ENCODE measurements at places on chromosomes 3 and 15. TPM values are rescaled to one million over a fixed set of nuclear protein-coding genes. Genes with fewer than 3 reads are reported as not detected.

- no peaks in the 10 kb centered on the region for H3K27me3 ChIP-seq
- H3K27ac ChIP-seq, result no peak overlapping the region
- H3K4me1 ChIP-seq, result no peaks in the 10 kb centered on the region
- DNase-seq, result no peak
- no peak overlapping the region for H3K4me3 ChIP-seq
- H3K36me3 ChIP-seq, result no peaks in the 10 kb centered on the region
Measured at GRCh38 chr3:97177242-97177641, 362.8 kb downstream of the EPHA6 start.

DNA sequence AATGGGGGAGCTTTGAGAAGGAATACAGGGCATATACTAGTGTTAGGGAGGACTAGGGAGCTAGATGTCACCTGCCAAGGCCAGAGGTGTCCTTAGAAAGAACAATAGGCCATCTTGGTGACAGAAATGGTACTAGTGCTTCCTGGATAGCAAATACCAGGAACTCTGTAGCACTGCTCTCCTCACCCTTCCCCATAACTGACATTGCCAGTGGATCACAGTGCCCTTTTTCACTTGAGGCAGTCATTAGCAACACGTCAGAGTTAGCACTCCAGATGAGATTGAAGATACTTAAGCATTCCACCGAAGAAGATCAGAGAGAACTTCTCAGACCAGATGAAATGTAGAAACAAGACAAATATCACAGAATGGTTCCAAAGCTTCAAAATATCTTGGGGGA lies 103.1 kb upstream of the PDZRN3 start:
- H3K36me3 ChIP-seq, result no peaks in the 10 kb centered on the region
- H3K27ac ChIP-seq, result peak overlapping the region; percentile 4
- H3K4me3 ChIP-seq, result no peak overlapping the region
- no peak for DNase-seq
- H3K27me3 ChIP-seq, result no peaks in the 10 kb centered on the region

KBTBD8 gene
- total RNA-seq, result 3.2 TPM

SLC6A6 gene
- total RNA-seq, result 4.7 TPM

- no peaks in the 10 kb centered on the region for H3K4me1 ChIP-seq
- H3K36me3 ChIP-seq, result no peaks in the 10 kb centered on the region
- no peak for DNase-seq
- H3K27me3 ChIP-seq, result peaks cover 66% of the 10 kb centered on the region
- H3K27ac ChIP-seq, result no peak overlapping the region
Measured at GRCh38 chr15:78625606-78626280, 4.9 kb upstream of the CHRNA3 start.

DNA sequence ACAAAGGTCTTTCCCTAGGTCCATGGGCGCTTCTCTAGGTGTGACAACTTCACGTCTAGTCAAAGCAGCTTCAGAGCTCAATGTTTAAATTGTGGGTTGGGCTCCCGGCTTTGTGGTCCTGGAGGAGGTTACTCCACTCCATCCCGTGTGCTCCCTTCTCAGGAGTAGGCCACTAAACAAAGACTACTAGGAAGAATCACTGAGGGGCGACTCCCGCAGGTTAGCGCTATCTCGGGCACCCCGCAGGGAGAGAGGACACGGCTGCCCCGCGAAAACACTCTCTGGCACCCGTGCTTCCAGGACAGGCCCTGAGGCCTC lies 500 bp downstream of the PARP6 start:
- no peaks in the 10 kb centered on the region for H3K27me3 ChIP-seq
- DNase-seq, result no peak
- peaks cover 21% of the 10 kb centered on the region for H3K36me3 ChIP-seq
- H3K4me3 ChIP-seq, result peak overlapping the region; percentile 92

DNA sequence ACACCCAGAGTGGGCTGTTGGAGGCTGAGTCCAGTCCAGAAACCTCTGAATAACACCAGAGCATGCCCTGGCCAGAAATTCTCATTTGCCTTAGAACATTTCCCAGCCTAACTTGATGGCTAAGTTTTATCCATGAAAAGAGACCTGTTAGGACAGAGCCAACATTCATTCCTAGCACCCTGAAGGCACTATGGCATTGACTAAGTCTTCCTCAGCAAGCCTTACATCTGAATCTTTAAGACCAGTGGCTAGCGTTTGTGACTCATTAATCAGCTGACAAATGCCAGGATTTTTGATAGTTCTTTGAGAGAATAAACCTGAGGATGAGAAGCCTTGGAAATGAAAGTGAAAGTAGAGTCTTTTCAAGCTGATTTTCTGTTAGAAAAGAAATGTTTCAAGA lies 1087.1 kb upstream of the ALCAM start:
- no peak overlapping the region for H3K4me3 ChIP-seq
- H3K36me3 ChIP-seq, result no peaks in the 10 kb centered on the region
- H3K27ac ChIP-seq, result no peak overlapping the region
- H3K4me1 ChIP-seq, result no peaks in the 10 kb centered on the region
- DNase-seq, result no peak

- DNase-seq, result peak; percentile 71
- peaks cover 15% of the 10 kb centered on the region for H3K27me3 ChIP-seq
- peaks cover 26% of the 10 kb centered on the region for H3K4me1 ChIP-seq
- H3K4me3 ChIP-seq, result no peak overlapping the region
- no peak overlapping the region for H3K27ac ChIP-seq
Measured at GRCh38 chr15:40354408-40355171, 3.4 kb upstream of the DISP2 start.

CPNE9 gene
- 0.09 TPM for total RNA-seq

- DNase-seq, result no peak
- H3K36me3 ChIP-seq, result no peaks in the 10 kb centered on the region
- H3K4me3 ChIP-seq, result no peak overlapping the region
- no peaks in the 10 kb centered on the region for H3K4me1 ChIP-seq
- no peaks in the 10 kb centered on the region for H3K27me3 ChIP-seq
Measured at GRCh38 chr3:76930712-76931111, 109.2 kb upstream of the ROBO2 start.

XCR1 gene
- 0.18 TPM for total RNA-seq

- no peak for DNase-seq
- no peaks in the 10 kb centered on the region for H3K36me3 ChIP-seq
- H3K27me3 ChIP-seq, result peaks cover 2% of the 10 kb centered on the region
- no peak overlapping the region for H3K27ac ChIP-seq
Measured at GRCh38 chr15:59828263-59828662, 139.1 kb upstream of the BNIP2 start.

- H3K27me3 ChIP-seq, result no peaks in the 10 kb centered on the region
- no peak overlapping the region for H3K27ac ChIP-seq
- H3K36me3 ChIP-seq, result no peaks in the 10 kb centered on the region
- H3K4me1 ChIP-seq, result peaks cover 24% of the 10 kb centered on the region
Measured at GRCh38 chr3:160811237-160811548, 55.2 kb downstream of the PPM1L start.

DNA sequence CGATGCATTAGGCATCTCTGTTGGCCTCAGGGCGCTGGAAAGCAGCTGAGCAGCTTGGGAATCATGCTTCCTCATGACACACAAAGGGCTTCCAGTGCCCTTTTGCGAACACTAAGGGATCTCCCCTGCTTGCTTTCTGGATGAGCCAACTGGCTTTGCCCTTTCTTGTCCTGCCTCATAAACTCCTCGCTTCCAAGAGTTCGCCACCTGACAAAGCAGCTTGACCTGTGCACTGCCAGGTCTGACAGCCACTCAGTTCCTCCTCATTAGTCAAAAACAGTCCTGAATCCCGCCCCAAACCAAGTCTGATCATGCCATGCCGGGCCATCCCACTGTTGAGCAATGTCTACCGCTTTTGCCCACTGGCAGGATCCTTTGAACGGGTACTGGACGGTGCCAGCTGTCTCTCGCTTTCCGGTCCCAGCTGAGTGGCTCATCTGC lies 265.4 kb upstream of the LYSMD4 start:
- no peaks in the 10 kb centered on the region for H3K36me3 ChIP-seq
- DNase-seq, result no peak
- H3K27ac ChIP-seq, result no peak overlapping the region

GRCh38 chr3:107781253-107781652 lies 258.5 kb downstream of the BBX start:
- no peak for DNase-seq
- H3K27ac ChIP-seq, result no peak overlapping the region
- no peaks in the 10 kb centered on the region for H3K4me1 ChIP-seq
- no peaks in the 10 kb centered on the region for H3K27me3 ChIP-seq

- no peaks in the 10 kb centered on the region for H3K27me3 ChIP-seq
- no peaks in the 10 kb centered on the region for H3K36me3 ChIP-seq
- H3K27ac ChIP-seq, result no peak overlapping the region
- no peak overlapping the region for H3K4me3 ChIP-seq
Measured at GRCh38 chr3:58336135-58336882, 3.6 kb downstream of the PXK start.

ASB14 gene
- total RNA-seq, result 0.18 TPM

DNA sequence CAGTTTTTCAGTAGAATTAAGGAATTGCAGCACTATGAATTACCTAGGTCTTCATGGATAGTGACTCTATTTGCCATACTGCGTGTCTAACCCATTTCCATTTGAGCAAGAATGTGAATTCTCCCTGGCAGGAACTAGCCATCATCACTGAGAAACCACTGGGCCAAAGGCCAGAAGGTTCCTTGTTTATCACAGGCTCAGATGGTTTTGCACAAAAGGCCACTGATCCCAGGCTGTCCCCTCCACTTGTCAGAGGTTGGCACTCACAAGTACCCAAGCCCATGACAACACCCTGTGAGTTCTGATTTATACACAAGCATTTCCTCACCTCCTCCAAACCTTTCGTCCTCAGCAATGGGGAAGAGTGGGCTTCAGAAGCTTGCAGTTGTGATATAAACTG lies 131.8 kb downstream of the FOXB1 start:
- no peaks in the 10 kb centered on the region for H3K4me1 ChIP-seq
- H3K36me3 ChIP-seq, result no peaks in the 10 kb centered on the region
- no peak overlapping the region for H3K4me3 ChIP-seq
- no peak for DNase-seq

DNA sequence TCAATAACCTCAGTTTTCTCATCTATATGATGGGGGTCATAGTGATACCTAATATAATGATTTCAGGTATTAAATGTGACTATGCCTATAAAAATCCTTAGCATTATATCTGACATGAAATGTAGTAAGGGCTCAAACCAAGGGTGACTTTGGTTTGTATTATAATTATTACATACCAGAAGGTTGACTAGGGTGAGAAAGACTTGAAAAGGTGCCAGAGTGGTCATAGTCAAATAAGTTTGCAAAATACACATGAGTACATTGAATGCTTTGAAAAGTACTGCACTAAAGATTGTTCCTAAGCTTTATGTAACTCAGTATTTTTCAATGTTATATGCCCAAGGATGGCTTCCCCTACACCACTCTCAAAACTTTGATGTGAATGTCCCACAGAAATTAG lies 297.2 kb downstream of the ARPP21 start:
- H3K27ac ChIP-seq, result no peak overlapping the region
- DNase-seq, result no peak
- H3K4me3 ChIP-seq, result no peak overlapping the region
- no peaks in the 10 kb centered on the region for H3K36me3 ChIP-seq

LINGO1 gene
- total RNA-seq, result 1.5 TPM

DNA sequence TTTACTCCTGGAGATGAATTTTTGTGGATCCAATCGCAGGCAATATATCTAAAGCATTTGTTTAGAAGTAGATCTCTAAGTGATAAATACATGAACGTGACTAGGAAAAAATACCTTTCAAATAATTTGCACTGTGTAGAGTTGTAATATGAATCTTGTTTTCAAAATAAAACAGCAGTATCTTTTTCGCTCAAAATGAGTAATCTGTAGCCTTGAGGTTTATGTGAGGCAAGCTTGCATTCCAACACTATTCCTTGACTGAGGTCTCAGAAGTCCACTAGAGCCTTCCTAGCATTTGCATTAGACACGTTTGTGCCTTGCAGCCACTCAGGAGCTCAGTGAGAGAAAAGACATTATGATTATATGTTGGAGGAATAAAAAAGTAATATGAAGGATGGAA lies 138.3 kb upstream of the ROBO1 start:
- H3K27ac ChIP-seq, result no peak overlapping the region
- no peaks in the 10 kb centered on the region for H3K27me3 ChIP-seq
- no peaks in the 10 kb centered on the region for H3K36me3 ChIP-seq
- no peak for DNase-seq
- no peak overlapping the region for H3K4me3 ChIP-seq
- H3K4me1 ChIP-seq, result no peaks in the 10 kb centered on the region

TPM1 gene
- total RNA-seq, result 4,342 TPM

DNA sequence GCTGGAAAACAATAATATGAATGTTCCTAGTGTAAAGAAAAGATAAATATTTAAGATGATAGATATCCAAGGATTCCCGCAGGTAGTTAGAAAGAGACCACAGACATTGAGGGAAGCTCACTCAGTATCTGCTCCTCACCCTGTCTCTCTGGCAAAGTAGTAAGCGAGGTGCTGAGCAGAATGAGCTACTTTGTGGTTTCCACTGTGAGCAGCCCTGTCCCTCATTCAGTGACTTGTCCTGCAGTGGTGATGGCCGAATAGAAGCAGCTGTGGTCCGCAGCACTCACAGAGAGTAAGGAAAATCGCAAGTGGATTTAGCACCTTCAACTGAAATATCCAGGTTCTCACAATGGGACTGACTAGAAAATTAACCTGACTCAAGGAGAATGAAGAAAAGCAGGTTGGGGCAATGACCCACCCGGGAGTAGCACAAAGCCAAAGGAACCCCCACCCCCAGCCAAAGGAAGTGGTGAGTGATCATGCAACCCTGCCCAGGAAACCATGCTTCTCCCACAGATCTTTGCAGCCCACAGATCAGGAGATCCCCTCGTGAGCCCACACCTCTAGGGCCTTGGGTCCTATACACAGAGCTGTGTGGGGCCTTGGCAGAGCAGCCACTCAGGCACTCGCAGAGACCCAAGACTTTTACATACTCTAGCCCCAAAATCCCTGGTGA lies 21.8 kb upstream of the SLC25A38 start:
- H3K36me3 ChIP-seq, result no peaks in the 10 kb centered on the region
- H3K27ac ChIP-seq, result no peak overlapping the region
- H3K4me3 ChIP-seq, result no peak overlapping the region
- DNase-seq, result no peak

SAXO2 gene
- total RNA-seq, result 1.1 TPM

RNU5B-1 gene
- total RNA-seq, result 283 TPM

DNA sequence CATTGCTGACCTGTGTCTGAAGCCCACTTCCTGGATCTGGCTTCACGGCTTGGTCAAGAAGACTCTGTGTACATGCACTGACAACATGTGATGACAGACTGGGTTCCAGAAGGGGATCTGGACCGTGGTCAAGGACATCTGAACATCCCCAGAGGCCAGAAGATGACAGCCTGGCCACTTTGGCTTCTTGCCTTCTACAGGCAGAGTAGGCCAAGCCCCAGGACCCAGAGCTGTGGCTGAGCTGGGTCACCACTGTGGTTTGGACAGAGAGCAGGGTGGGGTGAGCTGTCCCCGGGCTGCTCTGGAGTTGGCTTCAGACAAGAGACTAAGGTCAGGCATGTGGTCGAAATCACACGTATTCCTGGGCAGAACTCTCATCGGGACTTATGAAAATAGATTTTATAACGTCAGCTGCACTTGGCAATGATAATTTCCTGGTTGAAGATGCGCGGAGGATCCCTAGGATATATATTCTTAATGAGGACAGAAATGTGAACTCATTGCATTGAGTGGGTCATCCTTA lies 114.1 kb upstream of the FRMD4B start:
- peaks cover 9% of the 10 kb centered on the region for H3K4me1 ChIP-seq
- DNase-seq, result peak; percentile 46
- H3K27ac ChIP-seq, result no peak overlapping the region
- no peaks in the 10 kb centered on the region for H3K36me3 ChIP-seq
- H3K4me3 ChIP-seq, result no peak overlapping the region

FANCD2OS gene
- total RNA-seq, result not detected

C3orf85 gene
- total RNA-seq, result not detected

GRCh38 chr3:69445024-69445423 lies 59.1 kb upstream of the FRMD4B start:
- H3K4me3 ChIP-seq, result peak overlapping the region; percentile 34
- DNase-seq, result peak; percentile 60
- H3K36me3 ChIP-seq, result no peaks in the 10 kb centered on the region
- H3K27ac ChIP-seq, result no peak overlapping the region

GRCh38 chr3:106850437-106850836 lies 526.8 kb upstream of the CCDC54 start:
- H3K27ac ChIP-seq, result no peak overlapping the region
- H3K36me3 ChIP-seq, result no peaks in the 10 kb centered on the region

All from muscle of leg (tissue), 16 donors.